Epithelial cell of umbilical artery (primary cell): ENCODE measurements at places on chromosomes 2 and 18. TPM values are rescaled to one million over a fixed set of nuclear protein-coding genes. Genes with fewer than 3 reads are reported as not detected.

PXDN gene
- 200 and 217 TPM in 2 replicates for total RNA-seq

TCF4 gene
- 194 and 235 TPM in 2 replicates for total RNA-seq

FSHR gene
- total RNA-seq = not detected in 2 replicates

MYL1 gene
- total RNA-seq = not detected in 2 replicates

CCDC74B gene
- 0.65 and 2.7 TPM in 2 replicates for total RNA-seq

VIT gene
- total RNA-seq = 0.76 and 1.3 TPM in 2 replicates

ADAM17 gene
- total RNA-seq = 63.7 and 79.0 TPM in 2 replicates

MOB4 gene
- total RNA-seq = 29.6 and 50.3 TPM in 2 replicates

FAM98A gene
- 29.9 and 93.2 TPM in 2 replicates for total RNA-seq

ALMS1 gene
- 9.9 and 10.4 TPM in 2 replicates for total RNA-seq

SLC30A3 gene
- total RNA-seq = 0.32 TPM in 1 of 2 replicates, not detected in the other
